ENCODE measurements at places on chromosomes 7 and 10.

DNA sequence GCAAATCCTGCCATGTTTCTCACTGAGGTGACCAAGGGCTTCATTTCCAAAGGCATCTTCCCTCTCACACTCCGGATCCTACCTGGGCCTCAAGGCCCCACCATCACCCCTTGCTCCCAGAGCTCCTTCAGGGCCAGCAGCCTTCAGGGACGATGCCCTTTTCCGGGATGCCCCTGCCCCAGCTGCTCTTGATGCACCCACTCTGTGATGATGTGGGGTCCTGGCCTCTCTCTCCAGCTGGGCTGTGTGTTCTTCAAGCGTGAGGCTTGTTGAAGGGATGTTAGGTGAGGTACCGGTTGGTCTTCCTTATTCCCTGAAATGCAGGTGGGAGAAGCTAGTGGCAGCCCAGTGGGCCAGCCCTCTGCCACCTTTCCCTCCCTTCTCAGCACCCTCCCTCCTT is 18.4 kb upstream of the SLC18A2 start:
- DNase-seq: no peak

GRCh38 chr7:29248713-29249382 is 54.3 kb downstream of the CHN2 start:
- no peak for DNase-seq

DNA sequence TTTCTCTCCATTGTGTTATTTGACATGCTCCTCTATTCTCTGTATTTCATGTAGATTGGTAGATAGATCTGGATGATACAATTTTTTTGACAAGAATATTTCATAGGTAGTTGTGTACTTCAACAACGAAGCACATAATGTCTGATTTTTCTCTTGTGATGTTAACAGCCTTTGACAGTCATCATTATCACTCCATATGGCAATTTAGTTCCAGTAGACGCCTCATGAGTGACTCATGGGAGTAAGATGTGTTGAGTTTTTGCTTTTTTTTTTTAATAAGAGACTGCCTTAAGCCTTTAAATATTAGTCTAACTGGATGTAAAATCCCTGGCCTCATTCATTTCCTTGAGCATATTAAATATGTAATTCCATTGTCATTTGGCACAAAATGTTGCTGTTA is 123.5 kb upstream of the ZNF32 start:
- no peak for DNase-seq

- DNase-seq: peak; percentile 89
Measured at GRCh38 chr10:615583-616152, 73.8 kb downstream of the DIP2C start.

- DNase-seq: no peak
Measured at GRCh38 chr7:30313348-30313747, 29.0 kb downstream of the ZNRF2 start.

DNA sequence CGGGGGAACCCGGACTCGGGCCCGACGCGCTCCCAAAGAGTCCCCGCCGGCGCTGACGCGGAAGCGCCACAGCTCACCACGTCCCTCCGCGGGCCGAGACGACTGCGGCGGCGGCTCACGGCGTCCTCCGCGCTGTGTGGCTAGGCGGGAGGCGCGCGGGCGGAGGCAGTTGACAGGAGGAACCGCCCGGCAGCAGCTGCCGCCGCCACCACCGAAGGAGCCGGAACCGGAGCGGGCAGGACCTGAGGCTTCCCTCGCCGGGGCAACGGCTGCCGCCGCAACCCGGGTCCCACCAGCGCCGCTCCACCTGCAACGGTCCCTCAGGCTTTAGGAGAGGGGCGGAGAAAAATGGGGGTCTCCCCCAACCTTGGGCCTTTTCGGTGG is 334 bp downstream of the ZNF800 start:
- peak; percentile 56 for DNase-seq

- DNase-seq: no peak
Measured at GRCh38 chr10:30944005-30944404, 87.7 kb downstream of the ZNF438 start.

DNA sequence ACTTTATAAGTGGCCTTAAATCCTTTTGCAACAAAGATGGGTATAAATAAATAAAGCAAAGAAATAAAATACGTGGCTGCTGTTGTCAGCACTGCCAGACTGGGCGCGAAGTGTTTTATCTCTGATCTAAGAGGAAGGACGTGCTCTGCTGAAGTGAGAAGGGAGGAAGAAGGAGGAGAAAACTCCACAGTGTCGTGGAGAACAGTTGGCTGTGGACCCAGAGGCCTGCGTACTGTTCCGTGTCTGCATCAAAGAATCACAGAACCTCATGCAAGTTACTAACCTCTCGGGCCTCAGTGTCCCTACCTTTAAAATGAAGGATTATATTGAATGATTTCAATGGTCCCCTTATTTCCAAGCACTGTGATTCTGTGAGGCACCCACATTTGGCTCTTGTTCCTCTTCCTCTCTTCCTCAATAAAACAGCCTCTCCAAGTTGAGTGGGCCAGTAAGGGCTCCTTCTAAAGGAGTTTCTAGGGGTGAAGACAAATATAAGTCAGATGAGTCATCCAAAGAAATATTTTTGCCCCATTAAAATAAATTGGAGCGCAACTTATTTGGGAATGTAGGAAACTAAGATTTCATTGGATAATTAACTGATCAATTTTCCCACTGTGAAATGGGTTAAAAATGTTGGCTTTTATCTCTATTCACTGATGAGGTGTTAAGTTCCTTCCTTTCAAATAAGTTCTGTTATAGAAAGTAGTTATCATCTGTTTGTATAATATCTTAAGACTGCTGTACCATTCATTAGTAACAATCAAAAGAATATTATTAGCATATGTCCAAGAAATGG is 126.9 kb upstream of the EFCAB10 start:
- no peak for DNase-seq

DNA sequence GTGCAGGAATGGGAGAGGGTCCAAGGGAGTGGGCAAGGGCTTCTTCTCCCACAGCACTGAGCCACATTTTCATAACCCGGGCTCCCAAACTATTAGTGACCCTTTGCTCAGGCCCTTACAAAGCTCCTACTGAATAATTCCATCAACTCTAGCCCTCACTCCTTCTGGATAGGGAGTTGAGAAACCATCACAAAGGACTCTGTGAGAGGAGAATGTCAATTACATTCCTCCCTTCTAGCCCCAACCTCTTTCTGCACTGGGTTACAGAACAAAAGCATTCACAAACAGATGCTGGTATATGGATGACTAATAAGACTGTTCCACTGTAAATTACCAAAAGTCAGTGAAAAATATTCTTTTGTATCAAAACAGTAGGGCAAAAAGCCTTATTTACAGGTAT is 203.7 kb downstream of the SORCS1 start:
- no peak for DNase-seq

GRCh38 chr7:100817097-100817496 is 10.2 kb downstream of the EPHB4 start:
- DNase-seq: no peak

GRCh38 chr7:99027841-99028240 is 116.1 kb downstream of the SMURF1 start:
- no peak for DNase-seq

- peak; percentile 47 for DNase-seq
Measured at GRCh38 chr10:8146650-8147049, 92.2 kb downstream of the GATA3 start.

DNA sequence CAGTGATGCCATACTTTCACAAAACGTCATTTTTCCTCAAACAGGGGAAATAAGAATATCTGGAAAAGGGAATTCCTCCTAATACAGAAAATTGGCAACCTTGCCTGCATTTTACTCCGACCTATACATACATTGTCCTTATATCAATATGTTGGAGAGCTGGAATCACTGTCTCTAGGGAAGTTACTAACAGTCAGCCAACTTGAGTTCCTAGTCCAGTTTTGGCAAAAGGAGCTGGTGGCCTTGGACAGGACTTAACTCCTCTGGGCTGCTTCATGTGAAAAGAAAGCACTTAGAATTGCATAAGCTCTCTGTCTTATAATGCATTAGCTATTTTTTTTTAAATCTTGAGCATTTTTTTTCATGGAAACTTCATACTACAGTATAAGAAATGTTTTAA is 174.2 kb upstream of the HGF start:
- DNase-seq: no peak

GRCh38 chr10:117266812-117267211 is 25.9 kb downstream of the SLC18A2 start:
- no peak for DNase-seq

- peak; percentile 59 for DNase-seq
Measured at GRCh38 chr7:33773053-33773452, 132.3 kb upstream of the BMPER start.

GRCh38 chr7:102012941-102013461 is 195.6 kb downstream of the CUX1 start:
- DNase-seq: peak; percentile 31

DNA sequence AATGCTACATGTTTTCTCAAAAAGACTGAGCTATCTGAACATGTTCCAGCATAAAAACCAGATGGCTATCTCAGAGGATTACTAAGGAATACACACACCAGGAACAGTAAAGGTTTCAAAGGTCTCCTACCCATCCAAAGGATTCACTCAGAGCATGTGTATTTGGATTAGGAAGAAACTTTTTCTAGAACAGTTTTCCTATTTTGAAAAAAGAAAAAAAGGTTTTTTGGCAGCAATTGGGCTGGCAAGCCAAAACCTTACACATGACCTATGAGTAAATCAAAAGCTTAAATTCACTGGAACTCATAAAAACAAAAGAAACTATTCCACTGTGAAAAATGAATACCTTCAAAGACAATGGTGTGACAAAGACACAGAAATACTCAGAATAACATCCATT is 9.6 kb downstream of the TPK1 start:
- DNase-seq: peak; percentile 12

DNA sequence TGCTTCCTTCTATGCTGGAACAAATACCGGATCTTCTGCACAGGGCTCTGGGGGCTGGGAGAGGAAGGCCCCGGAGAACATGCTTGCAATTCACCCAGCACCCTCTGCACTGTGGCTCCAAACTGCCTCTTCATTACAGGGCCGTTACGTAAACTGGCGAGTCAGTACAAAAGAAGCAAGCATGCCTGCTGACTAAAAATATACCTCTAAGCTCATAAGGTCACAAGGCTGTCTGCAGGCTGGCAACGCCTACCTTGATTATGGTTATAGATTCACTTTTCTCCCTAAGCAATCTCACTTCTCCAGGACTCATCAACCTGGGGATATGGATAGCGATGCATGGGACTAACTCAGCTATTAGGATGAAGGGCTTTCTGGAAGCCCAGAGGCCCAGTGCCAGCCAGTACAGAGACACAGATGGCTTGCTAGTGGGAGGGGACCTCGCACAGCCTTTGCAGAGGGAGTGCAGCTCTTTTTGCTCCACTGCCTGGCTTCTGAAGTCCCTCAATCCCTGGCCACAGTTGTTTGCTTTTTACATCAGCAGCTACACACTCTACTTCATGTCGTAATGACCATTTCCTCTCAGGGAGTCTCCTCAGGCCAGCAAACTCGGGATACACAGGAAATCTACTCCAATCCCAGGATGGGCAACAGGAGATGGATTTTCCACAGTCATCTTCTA is 96.1 kb downstream of the SH3PXD2A start:
- DNase-seq: peak; percentile 81

GRCh38 chr7:155349601-155350331 is 52.1 kb downstream of the INSIG1 start:
- DNase-seq: no peak

- DNase-seq: peak; percentile 91
Measured at GRCh38 chr7:134905375-134905774, 80.9 kb upstream of the AGBL3 start.

DNA sequence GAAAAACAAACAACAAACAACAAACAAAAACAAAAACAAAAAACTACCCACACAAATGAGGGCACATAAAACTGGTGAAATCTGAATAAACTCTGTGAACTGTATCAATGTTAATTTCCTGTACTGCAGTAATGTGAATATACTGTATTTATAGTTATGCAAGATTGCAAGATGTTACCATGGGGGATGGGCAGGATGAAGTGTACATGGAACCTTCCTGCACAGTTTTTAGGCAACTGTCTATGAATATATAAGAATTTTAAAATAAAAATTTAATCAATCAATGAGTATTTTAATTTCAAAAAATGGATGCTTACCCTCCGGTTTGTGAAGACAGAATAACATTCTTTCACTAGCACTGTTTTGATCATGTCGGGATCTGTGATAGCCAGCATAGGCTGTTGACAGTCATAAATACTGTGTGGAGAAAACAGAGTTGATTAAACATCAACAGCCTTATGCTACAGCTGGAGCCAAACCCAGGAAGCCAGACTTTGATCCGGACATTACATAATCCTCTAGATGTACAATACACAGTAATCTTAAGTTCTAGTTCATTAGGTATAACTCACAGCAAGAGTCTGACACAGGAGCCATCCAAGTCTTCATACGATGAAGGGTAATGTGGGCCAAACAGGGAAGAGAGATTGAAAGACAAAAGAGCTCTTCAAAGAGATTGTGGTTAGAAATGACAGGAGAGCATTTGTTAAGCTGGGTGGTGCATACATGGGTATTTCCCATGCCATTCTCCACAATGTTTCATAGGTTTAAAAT is 14.8 kb downstream of the CYP3A7 start:
- no peak for DNase-seq

DNA sequence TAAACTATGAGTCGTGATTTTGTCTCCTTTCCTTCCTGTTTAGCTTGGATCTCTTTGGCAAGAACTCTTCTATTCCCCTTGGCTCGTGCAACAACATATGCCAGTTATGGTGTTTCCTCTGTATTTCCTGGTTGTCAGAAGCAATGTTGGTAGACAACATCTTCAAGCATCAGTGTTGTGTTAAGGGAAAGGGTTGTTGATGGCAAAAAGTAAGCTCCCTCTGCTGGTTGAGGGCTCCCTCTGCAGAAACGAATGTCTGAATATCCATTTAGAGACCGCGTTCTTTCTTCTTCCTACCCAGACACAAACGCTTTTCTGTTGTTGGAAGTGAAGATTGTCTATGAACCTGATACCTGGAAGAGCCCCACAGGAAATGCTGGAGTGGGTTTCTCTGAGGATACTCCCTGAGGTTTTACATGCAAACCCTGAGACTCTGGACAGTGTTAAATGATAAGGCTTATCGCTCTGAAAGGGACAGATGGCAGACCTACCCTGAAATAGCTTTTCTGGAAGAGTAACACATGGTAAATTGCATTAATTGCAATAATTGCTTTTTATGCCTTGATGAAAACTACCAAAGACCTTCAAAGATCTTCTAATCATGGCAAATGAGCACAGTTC is 23.5 kb upstream of the C1QL3 start:
- peak; percentile 16 for DNase-seq

DNA sequence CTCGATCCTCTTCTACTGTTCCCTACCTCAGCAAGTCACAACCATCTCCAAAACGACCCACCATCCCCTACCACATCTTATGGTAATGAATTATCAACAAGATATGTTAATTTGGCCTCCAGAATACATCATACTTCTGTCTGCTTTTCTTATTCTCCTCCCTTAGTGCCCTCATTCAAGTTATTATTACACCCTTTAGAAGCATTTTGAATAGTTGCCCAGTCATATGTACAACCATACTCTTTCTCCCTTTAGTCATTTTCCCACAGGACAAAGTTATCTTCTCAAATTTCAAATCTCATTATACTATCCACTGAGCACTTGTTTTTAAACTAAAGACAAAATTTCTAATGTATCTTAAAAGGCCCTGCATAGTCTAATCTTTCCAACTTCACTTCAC is 71.0 kb downstream of the GNAT3 start:
- peak; percentile 36 for DNase-seq

GRCh38 chr10:103884681-103885139 is 29.3 kb upstream of the SH3PXD2A start:
- DNase-seq: peak; percentile 57
